ENCODE measurements at places on chromosomes 1 and 21.

- DNase-seq, result no peak
These were observed 25.9 kb downstream of the RUNX3 start for GRCh38 chr1:24903955-24904730.

DNA sequence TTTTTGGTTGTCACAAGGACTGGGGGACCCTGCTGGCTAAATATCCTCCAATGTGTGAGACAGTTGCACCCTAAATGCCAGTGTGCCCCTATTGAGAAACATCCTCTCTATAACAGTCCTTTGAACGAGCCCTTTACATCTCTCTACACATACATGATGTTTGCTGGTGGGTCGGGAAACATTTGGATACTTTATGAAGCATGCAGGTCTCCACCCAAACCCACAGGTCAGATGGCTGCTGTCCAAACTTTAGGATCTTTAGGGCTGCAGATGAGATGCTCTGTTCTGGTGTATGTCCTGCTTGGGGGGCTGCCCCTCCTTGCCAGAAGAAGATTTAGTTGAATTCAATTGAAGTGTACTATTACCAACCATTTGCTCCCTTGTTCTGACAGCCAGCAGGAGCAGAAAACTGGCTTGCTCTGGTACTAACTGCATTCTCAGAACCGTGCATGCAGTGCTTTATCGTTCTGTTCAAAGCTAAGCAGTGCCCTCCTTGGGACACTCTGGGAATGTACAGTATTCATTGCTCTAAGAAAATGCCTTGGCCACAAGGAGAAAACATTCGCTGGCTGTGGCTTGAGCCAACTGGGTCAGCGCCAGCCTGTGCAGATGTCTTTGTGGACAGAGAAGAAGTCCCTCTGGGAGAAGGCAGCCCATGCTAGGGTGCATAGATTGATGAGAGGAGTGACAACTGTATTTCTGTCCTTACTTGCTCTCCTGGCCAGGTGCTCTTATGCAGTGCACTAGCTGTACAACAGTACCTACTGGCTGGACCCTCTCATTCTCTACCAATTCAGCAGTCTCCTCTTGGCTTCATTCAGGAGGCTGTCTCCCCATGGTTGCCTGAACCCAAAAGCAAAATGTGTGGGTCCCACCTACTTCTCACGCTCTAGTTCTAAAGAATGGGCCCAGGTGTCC lies 61.4 kb upstream of the DIRAS3 start:
- peak; percentile 75 for DNase-seq

DNA sequence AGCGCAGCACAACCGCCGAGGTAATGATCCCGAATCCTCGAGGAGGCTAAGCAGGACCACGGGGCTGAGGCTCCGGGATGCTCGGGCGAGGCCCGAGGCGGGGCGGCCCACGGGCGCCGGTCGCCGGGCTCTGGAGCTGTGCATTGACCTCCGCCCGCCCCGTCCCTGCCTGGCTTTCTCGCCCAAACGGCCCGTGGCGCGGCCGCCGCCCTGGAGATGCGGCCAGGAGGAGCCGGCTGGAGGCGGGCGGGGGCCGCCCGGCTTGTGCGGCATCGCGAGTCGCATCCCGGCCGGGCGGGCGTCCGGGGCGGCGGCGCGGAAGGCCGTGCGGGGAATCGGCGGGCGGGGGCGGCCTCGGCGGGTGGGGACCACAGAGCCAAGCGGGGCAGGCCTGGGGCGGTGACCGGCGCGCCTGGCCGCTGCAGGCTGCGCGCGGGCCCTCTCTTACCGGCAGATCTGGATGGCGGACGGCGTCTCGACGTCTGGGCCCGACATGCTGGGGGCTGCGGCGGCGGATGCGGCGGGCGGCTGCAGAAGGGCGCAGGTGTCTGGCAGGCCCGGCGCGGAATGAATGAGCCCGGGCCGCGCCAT lies 663 bp downstream of the ACOT7 start:
- DNase-seq, result no peak

DNA sequence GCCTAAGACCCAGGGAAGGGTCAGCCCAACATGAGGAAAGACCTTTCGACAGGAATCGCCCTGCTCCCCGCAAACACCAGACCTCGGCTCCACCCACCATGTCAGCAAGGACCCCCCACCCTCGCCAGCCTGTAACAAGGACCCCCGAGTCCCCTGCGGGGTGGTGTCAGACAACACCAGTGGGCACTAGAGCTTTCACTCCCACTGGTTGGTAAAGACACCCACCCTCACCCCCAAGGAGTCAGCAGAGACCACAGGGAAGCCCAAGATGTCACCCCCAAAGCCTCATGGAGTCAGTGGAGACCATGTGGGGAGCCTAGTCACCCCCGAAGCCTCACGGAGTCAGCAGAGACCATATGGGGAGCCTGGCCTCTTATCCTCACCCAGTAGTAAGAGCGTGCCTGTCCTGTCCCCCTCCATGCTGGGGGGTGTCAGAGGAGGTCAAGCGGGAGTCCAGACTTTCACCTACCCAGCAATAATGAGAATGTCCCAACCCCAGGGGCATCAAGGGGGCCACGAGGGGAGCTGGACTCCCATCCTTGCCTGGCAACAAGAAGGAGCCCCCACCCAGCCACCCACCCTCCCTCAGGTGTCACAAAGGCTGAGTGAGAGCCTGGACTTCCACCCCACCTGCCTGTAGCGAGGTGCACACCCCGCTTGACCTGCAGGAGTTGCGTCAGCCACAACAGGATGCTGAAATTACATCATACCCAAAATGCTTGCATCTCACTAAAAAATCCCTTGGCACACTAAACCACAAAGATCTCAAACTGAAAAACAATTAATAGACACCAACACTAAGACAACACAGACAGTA lies 24.8 kb downstream of the SLC19A1 start:
- DNase-seq, result no peak

DNA sequence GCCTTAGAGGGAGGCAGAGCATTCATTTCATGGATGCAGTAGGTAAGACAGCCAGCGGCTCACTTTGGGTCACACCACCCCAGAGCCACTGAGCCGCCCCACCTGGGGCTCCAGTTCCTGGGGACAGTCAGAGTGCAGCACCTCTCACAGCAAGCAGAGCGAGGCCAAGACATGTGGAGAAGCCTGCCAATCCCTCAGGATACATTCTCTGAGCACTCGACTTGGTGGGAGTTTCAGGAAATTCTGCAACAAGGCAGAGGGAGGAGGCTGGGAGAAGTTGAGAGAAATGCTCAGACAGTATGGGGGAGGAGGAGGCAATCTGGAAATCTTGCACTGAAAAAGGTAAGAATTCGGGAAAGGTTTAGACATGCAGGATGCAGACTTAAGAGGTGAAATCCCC lies 60.8 kb upstream of the WLS start:
- no peak for DNase-seq

- no peak for DNase-seq
These were observed 67.0 kb downstream of the SIPA1L2 start for GRCh38 chr1:232562855-232563510.

Measured in T47D (cell line).